ENCODE measurements at places on chromosomes 1 and 21.

DNA sequence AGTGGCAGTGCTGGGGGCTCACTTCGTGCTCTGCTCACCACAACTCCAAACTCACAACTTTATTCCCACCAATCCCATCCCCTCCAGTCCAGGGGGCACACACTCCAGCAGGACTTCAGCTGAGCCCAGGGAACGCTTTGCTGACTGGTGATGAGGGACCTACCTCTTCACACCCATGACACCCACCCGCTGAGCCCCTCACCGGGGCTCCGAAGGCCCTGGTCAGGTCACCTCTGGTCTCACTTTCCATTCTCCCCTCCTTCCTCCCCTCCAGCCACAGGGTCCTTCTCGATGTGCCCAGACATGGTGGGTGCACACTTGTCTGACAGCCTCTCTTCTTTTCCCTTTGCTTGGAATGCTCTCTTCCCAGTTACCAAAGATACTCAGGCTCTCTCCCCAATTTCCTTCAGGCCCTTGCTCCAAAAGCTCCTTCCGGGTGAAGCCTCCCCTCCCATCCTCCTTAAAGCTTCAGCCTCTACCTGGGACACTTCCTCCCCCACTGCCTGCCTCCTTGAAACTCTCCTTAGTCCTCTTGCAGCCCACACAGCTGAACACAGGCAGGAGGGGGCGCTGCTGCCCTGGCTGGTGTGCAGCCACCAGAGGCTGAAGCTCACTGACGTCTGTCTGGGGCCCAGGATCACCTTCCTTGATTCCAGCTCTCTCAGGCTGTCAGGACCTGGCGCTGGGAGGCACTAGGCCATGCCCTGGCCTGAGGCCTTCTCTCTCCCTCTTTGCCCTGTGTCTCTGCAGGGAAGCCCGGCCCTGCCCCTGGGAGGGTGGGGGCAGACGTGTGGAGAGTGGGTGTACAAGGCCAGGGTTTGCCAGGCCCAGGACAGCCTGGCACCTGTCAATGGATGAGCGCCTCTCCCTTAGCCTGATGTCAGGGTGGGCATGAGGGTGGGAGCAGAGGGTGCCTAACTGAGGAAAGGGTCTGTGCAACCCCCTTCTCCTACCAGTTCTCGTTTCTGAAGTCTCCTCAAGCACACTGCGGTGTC lies 1.6 kb downstream of the KCNE1 start:
- DNase-seq, result peak; percentile 84

- peak; percentile 71 for DNase-seq
Measured at GRCh38 chr1:206470692-206471414, 577 bp downstream of the IKBKE start.

- DNase-seq, result no peak
Measured at GRCh38 chr1:121443001-121443540, 258.3 kb downstream of the SRGAP2C start.

- no peak for DNase-seq
Measured at GRCh38 chr1:247296599-247297180, 35.0 kb downstream of the ZNF496 start.

GRCh38 chr1:168481586-168481985 lies 62.2 kb downstream of the XCL2 start:
- DNase-seq, result no peak

DNA sequence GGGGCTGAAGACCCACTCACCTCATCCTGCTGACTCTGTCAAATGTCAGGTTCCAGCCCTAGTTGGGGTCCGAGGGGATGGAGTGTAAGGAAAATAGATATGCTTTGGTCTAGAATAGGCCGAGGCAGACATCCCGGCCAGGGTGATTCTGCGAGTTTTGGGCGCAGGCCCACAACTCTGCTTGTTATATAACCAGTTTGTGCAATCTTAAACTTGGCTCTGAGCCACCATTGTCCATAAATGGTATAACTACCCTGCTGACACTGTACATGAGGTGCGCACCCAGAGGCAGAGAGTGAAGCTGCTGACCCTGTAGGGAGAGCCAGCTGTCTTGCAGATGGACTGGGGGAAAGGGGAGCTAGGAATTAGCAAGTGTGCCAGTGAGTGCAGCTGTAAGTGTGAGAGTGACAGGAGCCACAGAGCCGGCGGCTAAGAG lies 1388.8 kb downstream of the AMY1C start:
- no peak for DNase-seq

GRCh38 chr1:3042481-3042880 lies 21.2 kb downstream of the ACTRT2 start:
- DNase-seq, result no peak

DNA sequence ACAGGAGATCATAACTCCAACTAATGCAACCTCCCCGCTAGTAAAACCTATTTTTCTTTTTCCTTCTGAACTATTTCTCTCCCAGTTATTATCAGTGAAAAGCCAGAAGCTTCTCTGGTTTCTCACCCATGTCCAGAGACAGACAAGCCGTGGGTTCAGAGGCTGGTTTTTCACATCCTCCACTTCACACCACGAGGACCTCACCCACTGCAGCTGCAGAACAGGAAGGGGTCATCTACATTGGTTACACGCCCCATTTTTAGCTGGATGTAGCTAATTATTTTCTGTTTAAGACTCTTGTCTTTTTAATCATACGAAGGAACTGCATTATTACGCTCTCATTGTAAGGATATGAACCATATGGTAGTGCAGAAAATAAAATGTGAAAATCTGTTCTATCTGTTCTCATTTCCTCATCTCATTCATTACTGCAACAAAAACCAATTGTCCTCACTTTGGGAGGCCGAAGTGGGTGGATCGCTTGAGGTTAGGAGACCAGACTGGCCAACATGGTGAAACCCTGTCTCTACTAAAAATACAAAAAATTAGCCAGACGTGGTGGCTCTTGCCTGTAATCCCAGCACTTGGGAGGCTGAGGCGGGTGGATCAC lies 39.1 kb upstream of the CLDN14 start:
- no peak for DNase-seq

GRCh38 chr21:16863362-16863905 lies 649.4 kb upstream of the CXADR start:
- no peak for DNase-seq

GRCh38 chr1:215082532-215083382 lies at the start of gene KCNK2:
Gene KCNK2 (plus strand): TSS chr1:215082737. CDS start chr1:215083386, 649 bp downstream.
- no peak for DNase-seq

DNA sequence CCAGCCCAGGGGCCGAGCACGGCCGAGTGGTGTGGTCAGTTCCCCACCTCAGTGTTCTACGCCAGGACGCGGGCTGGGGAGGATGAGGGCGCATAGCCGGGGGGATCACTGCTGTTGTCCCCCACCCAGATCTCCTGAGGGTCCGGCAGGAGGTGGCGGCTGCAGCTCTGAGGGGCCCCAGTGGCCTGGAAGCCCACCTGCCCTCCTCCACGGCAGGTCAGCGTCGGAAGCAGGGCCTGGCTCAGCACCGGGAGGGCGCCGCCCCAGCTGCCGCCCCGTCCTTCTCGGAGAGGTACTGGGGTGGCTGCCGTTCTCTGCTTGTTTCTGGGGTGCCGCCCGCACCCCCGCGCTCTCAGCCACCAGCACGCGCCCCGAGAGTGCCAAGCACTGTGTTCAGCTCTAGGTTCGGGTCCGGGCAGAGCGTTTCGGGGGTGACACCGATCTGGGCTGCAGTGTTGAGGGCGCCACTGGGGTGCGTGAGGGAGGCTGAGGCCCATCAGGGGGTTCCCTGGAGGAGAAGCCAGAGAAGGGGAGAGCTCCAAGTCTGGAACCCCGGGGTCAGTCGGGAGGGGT lies 17.4 kb downstream of the SAMD11 start:
- DNase-seq, result no peak

Measured in stimulated activated CD8-positive, alpha-beta memory T cell treated with anti-CD3 and anti-CD28 coated beads, Interleukin-4, amount 100 ng/mL, for 48 hours (primary cell).